ENCODE measurements at places on chromosomes 2 and 18. TPM values are rescaled to one million over a fixed set of nuclear protein-coding genes. Genes with fewer than 3 reads are reported as not detected.

Gene C2orf81
- 4.6 TPM for total RNA-seq

Gene ZNF516
- 24.2 TPM for total RNA-seq

Gene TMEM200C
- 6.1 TPM for total RNA-seq

Gene NEURL3
- not detected for total RNA-seq

Gene TP53I3
- total RNA-seq: 35.7 TPM

Gene HOXD8
- total RNA-seq: not detected

Gene ECEL1
- 18.0 TPM for total RNA-seq

Gene POTEI
- 0.56 TPM for total RNA-seq

Gene PLEKHH2
- total RNA-seq: 6.7 TPM

Gene PFN4
- 0.28 TPM for total RNA-seq

Gene REG1A
- not detected for total RNA-seq

Gene B3GNT7
- total RNA-seq: 89.4 TPM

Gene ALPG
- total RNA-seq: 2.5 TPM

Gene IER3IP1
- total RNA-seq: 12.2 TPM

Gene MZT2A
- total RNA-seq: 56.9 TPM

Gene CELF4
- total RNA-seq: 2.6 TPM

Gene DNAH6
- 0.16 TPM for total RNA-seq

Gene CD8A
- total RNA-seq: 0.24 TPM

Gene ARHGAP25
- 2.5 TPM for total RNA-seq

Gene CCT4
- 378 TPM for total RNA-seq

Gene UCN
- total RNA-seq: 0.59 TPM

Gene ACMSD
- not detected for total RNA-seq

Gene BOLL
- 0.04 TPM for total RNA-seq
